ENCODE measurements at places on chromosomes 6 and 20. TPM values are rescaled to one million over a fixed set of nuclear protein-coding genes. Genes with fewer than 3 reads are reported as not detected.

The SYNE1 gene
- 99.0 TPM for polyA plus RNA-seq

The MAP7 gene
- polyA plus RNA-seq = 33.7 TPM

The PGC gene
- not detected for polyA plus RNA-seq

The IPCEF1 gene
- 8.3 TPM for polyA plus RNA-seq

The ARFGEF3 gene
- polyA plus RNA-seq = 6.4 TPM

The PRICKLE4 gene
- polyA plus RNA-seq = 4.3 TPM

DNA sequence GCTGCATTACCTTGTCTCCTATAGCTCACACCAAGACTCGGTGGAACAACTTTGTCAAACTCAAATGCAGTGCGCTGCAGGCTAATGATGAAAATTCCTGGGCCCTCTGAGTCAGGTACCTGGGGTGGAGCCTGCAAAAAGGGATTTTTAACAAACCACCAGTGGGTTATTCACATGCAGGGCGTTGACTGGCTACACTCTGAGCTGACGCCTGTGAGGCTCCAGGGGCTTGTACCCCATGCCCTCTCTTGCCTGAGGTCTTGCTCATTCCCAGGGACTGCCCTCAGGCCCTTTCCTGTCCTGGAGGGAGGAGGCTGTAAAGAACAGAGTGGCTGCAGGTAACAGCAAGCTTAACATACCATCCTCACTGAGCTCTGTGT, 9.2 kb downstream of the GTSF1L start:
- no peak for DNase-seq

DNA sequence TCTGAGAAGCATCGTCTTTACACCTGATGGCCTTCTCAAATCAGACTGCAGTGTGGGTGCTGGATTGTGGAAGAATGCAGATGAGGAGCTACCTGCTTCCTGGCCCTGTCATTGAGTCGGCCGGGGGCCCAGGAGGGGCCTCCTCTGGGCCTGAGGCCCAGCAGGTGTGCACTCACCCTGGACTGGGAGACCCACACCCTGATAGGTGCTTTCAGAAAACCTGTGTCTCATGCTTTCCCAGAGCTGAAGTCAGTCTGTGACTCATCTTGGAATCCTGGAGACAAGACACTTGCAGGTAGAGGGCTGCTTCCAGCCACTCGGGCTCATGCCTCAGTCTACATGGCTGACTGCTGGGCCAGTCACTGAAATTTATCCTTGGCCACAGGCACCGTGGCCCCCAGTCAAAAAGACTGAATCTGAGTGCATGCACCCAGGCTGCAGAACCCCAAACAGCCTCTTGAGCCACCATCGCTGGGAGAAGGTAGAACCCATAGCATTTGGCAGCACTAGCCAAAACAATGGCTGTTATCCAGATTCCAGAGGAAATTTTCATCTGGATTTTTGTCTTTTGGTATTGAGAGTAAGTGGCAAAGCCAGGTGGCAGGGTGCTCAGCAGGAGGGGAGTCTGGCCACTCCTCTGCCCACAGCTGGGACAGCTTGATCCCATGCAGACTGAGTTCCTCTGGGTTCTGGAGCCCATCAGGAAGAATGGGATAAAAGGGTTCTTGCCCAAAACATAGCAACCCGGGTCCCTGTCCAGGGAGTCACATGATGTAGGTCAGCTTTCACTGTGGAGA, 182.0 kb upstream of the CST7 start:
- no peak for DNase-seq

- no peak for DNase-seq
Measured at GRCh38 chr6:108438918-108439317, 121.8 kb upstream of the FOXO3 start.

DNA sequence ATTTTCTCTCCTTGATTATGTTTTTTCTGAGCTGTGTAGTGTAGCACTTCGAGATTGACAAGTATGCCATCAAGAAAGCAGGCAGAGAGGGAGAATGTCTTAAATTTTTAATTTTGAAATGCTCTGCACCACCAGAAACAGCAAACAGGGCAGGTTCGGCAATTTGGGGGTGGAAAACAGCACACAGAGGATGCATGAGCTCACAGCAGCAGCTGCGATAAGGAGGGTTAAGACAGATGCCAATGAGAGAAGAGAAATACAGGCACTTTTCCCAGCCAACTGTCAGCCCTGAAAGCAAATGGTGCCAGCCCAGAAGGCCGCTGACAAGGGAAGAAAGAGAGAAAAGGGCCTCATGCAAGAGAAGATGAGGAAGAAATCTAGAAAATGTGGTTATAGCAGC, 15.1 kb upstream of the SNRPB2 start:
- DNase-seq = no peak

GRCh38 chr20:20780127-20780824, 67.8 kb upstream of the RALGAPA2 start:
- DNase-seq = no peak

GRCh38 chr6:98260382-98260781, 574.0 kb upstream of the POU3F2 start:
- DNase-seq = no peak

- no peak for DNase-seq
Measured at GRCh38 chr20:34397096-34397495, 34.0 kb downstream of the ITCH start.

- no peak for DNase-seq
Measured at GRCh38 chr6:25637211-25637610, 14.8 kb upstream of the SCGN start.
